Germinal center (tissue), 1 donor: ENCODE measurements at places on chromosomes 7 and 10.

DNA sequence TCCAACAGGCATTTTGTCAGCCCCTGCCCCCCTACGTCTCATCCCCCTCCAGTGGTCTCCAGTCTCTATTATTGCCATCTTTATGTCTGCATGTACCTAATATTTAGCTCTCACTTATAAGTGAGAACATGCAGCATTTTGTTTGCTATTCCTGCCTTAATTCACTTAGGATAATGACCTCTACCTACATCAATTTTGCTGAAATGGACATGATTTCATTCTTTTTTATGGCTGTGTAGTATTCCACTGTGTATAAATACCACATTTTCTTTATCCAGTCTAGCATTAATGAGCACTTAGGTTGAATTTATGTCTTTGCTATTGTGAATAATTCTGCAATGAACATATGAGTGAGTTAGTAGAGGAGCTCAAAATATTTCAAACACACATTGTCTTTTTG lies 229.9 kb downstream of the SEMA3E start:
- DNase-seq: no peak

GRCh38 chr7:45421806-45422205 lies 152.4 kb upstream of the ADCY1 start:
- no peak for DNase-seq

GRCh38 chr10:118101501-118101900 lies 54.8 kb upstream of the RAB11FIP2 start:
- no peak for DNase-seq

- no peak for DNase-seq
Observed at GRCh38 chr7:90645784-90646183, 49.7 kb downstream of the CDK14 start.

DNA sequence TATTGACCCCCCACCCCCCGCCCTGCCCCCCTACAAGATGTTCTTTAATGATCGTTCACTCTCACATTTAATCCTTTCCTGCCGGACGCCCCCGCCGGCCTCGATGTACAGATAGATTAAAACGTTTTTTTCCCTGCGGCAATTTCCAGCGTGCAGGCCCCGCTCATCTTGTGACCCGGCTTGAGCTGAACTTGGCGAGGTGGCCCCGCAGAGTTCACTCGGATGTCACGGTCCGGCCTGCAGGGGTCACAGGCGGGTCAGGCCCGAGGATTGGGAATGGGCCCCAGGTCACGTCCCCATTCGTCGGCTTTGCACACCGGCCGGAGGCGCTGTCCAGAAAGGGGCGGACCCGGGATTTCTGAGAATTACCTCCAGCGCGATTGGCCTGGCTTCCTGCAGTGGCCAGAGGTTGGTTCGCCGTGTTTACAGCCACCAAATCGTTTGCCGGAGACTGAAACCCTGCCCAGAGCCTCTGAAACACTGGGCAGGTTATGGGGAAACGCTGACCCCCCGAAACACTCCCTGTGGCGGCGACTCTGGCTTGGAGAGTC lies 1.9 kb upstream of the CYP26A1 start:
- no peak for DNase-seq

- no peak for DNase-seq
Observed at GRCh38 chr7:48078470-48078869, 10.6 kb upstream of the UPP1 start.

DNA sequence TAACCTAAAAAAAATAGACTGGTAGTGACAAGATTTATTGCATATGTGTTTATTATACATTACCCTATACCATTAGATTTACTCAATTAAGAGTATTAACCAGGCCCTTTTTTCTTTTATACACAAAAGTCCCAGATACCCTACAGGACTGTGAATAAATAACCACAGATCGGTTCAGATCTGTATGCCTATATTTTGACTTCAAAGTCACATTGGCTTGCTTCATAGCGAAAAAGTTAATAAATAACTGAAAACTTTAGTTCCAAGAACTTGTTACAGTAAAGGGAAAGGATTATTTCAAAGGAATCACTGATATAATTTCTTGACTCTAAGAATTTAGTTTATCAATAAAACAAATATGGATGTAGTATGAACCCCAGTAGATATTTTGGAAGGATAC lies 41.8 kb upstream of the FMC1 start:
- no peak for DNase-seq

DNA sequence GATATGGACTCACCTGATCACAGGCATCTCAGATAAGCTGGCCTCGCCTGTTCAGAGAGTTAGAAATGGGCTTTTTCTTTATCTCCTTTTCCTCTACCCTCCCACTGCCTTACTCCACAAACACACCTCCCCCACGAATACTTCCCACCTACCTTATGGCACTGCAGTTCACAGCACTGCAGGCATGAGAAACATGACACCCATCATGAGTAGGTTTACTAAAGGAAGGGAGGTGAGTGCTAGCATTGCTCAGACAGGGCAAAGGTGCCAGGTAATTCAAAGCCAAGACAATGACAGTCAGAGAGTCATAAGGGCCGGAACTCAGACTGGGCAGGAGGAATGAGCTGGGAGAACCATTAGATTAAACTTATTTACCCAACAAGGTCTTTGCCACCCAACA lies 220.6 kb downstream of the FAM107B start:
- no peak for DNase-seq

GRCh38 chr7:143252006-143252405 lies 11.2 kb upstream of the GSTK1 start:
- no peak for DNase-seq

- DNase-seq: no peak
Observed at GRCh38 chr7:88104732-88105131, 115.1 kb downstream of the SRI start.

- DNase-seq: no peak
Observed at GRCh38 chr7:22002726-22003125, 57.0 kb upstream of the CDCA7L start.

GRCh38 chr7:142790555-142790954 lies 19.8 kb downstream of the PRSS2 start:
- no peak for DNase-seq

DNA sequence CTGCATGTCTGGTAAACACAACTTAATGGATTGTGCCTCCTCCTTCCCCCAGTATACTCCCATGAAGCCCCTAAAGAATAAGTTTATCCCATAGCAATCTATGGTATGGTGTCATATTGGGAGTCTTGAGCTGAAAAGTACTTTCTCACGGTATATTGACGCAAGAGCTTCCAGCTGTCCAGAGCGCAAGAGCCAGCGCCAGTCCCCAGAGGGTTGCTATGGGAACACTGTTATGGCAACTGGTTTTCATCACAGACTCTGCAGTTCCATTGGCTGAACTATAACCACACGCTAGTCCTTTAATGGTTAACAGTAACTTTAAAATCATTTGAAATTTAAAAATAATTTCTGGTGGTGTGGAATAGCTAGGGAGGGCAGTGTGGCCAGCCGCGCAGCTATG lies 46.9 kb downstream of the PRPF18 start:
- no peak for DNase-seq

DNA sequence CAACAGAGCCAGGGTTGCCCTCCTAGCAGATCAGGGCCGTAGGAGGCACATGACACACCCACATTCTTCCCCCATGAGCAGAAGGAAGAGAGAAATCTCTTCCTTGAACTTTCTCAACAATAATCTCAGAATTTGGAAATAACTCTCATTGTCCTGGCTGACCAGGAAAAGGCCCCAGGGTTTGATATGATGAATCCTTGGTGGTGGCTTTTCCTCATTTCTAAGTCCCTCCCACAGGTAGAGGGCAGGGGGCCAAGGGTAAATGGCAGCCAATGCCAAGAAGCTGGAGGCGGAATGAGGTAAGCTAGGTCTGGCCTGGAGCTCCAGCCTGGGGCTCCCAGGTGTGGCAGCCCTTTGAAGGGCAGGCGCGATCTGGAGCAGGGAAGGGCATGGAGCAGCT lies 67.8 kb downstream of the GRB10 start:
- DNase-seq: no peak

DNA sequence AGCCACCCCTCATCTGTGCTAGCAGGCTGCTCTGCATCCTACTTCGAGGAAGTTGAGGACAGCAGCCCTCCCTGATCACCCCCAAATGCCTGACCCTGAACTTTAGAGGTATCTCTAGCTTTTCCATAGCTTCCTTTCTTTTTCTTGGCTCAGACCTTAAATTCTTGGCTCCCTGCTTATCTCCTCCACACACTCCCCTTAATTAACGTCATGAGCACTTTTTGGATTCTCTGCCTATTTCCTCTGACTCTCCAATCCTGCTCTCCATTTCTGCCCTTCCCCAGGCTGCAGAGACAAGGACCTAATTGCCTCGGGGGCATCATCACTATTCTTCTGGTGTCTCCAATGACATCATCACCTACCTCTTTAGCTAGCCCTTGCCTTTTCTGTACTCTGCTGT lies 40.8 kb upstream of the SEC61G start:
- DNase-seq: no peak

GRCh38 chr7:28530175-28530802 lies 118.0 kb downstream of the CREB5 start:
- DNase-seq: no peak

- no peak for DNase-seq
Observed at GRCh38 chr10:79229071-79229541, 118.2 kb upstream of the PPIF start.

GRCh38 chr7:101233907-101234547 lies 3.6 kb downstream of the CLDN15 start:
- no peak for DNase-seq

DNA sequence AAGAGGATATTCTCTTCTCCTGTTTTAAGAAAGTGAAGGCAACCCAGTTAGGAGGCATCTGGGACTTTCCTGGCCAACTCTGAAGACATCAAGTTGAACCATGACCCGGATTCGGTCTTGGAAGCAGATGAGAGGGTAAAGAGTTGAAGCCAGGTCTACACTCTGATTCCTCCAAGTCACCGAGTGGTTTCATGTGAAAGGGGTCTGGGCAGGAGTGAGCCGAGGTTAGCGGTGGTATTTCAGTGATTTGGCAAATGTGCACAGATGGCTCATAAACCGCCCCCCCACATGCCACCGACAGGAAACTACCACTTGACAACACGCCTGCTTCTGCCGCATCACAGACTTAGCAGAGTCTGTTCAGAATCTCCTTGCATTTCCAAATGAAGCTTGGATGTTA lies 11.4 kb upstream of the REPIN1 start:
- DNase-seq: peak; percentile 37

GRCh38 chr7:108211382-108212201 lies 81.4 kb upstream of the LAMB4 start:
- DNase-seq: no peak

DNA sequence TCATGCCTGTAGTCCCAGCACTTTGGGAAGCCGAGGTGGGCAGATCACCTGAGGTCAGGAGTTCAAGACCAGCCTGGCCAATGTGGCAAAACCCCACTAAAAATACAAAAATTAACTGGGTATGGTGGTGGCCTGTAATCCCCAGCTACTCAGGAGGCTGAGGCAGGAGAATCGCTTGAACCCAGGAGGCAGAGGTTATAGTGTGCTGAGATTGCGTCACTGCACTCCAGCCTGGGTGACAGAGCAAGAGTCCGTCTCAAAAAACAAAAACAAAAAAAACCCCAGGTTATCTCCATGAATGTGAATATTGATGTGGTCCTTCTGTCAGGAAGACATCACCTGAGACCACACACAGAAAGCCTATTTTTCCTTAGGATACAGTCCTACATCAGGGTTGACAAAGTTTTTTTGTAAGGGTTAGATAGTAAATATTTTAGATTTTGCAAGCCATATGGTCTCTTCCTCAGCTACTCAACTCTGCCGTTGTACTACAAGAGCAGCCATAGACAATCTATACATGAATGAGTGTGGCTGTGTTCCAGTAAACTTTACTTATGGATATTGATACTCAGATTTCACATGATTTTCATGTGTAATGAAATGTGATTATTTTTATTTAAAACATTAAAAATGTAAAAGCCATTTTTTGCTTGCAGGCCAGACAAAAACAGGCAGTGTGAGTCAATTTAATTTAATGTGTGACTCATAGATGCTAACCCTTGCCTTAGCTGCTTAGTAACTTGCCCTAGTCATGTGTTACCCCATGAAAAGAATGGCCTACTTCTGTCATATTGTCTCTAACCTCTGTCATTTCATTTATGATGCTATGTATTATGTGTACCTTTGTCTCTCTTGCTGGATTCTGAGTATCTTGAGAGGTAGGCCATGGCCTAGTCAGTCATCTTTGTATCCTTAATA lies 78.1 kb downstream of the TPST1 start:
- no peak for DNase-seq

DNA sequence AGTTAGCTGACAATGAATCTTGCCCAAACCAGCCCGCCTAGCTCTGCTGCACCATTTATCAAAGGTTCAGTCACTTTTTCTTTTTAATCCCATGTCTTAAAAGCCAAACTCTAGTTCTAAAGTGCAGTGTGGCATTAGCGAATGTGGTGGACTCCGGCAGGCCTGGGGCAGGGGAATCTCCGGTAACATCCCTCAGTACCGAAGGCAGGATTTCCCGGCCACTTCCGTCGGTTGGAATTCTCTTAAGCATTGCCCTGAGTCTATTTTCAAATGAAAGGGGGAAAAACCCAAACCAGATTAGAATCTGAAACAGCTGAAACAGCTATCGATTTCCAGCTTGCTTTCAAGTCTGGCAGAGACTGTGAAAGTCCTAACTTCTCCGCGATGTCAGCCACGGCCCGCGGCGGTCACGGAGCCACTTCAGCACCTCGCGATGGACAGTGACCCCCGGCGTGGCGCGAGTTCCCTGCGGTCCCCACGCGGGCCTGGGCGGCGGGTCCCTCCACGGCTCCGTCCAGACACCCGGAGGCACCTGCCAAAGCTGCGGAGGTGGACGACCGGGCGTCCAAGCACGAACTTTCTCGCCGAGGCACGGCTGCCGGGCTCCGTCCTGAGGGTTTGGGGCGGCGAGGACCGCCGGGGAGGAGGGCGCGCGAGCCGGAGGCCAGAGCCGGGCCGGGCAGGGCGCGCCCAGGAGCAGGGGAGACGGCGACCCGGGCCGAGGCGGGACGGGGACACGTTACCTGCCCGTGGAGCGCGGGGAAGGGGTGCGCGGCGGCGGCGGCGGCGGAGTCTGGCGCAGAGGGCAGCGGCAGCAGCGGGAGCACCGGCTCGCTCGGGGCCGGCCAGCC lies 745 bp downstream of the TCERG1L start:
- no peak for DNase-seq

GRCh38 chr10:22825841-22826240 lies 102.0 kb upstream of the ARMC3 start:
- DNase-seq: no peak
